ENCODE measurements at places on chromosomes 4 and X.

DNA sequence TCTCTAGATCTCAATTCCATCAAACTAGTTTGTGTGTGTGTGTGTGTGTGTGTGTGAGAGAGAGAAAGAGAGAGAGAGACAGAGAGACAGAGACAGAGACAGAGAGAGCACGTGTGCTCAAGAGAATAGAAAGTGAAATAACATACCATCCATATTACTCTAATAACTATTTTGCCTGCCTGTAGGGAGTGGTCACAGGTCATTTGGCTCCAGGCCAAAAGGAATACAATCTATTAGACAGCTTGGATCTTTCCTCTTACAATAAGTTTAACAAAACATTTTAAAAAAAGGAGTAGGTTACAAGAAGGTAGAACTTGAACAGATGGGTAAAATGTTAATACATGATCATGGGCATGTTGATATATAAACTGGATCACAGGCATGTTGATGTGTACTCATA is 76.2 kb downstream of the COL4A6 start:
- DNase-seq = no peak

DNA sequence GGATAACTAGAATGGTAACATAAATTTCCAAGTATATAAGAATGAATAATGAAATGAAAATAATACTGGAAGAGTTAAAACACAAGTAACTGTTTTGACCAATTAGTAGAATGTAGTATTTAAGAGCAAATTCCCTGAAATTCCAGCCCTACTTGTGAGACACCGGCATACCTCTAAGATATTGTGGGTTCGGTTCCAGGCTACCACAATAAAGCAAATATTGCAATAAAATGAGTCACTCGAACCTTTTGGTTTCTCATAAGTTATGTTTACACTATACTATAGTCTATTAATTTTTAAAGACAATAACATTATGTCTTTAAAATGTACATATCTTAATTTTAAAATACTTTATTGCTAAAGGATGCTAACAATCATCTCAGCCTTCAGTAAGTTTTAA is 15.2 kb upstream of the IQCM start:
- DNase-seq = no peak

DNA sequence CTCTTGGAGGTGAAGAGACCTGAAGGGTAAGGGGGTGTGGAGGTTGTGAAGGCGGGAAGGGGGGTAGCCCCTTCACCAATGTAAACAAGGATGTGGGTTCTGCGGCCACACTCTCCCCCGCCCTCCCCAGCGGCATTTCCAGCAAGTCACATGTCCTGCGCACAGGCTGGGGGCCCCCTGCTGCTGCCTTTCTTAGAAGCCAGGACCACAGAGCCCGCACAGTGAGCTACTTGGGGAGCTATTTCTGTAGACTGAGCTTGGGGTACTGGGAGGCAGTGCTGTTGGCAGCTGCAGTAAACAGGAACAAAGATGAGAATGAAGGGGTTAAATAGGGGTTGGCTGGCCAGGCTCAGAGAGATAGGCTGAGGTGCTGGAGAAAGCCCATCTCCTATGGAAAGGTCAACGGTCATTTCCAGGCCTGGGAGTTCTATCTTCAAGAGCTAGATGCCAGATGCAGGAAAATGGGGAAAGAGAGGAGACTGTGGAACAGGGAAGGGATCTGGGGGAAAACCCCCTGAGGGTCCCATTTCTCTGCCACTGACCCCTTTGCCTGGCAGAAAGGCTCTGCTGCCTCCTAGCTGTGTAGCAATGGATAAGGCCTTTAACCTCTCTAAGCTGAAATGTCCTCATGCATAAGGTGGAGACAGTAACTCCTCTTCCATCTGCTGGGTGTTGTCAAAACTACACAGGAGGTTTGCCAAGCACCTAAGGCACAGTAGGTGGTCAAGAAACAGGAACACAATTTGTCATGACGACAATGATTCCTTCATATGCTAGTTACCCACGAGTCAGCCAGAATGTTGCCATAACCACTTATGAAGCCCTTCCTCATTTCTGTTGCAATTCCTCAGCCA is 18.5 kb upstream of the PIM2 start:
- no peak for DNase-seq

- no peak for DNase-seq
Measured at GRCh38 chrX:29841750-29842149, 373.6 kb upstream of the MAGEB2 start.

DNA sequence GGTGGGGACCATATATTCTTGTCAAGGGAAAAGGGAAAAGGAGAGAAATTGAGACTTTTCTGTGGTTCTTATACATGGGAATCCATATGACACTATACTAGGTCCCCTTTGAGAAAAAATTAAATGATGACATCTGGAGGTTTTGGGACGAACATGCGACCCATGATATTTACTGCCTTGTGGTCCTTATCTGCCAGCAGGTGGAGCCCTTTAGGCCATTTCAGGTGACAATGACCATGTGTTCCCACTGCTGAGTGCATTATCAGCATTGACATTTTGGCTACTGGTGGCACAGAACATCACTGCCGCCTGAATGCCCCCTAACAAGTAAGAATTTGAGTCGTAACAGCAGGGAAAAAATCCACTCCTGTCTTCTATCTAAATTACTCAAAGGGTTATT is 843.4 kb downstream of the FSTL5 start:
- peak; percentile 54 for DNase-seq

All from A549 (cell line).